ENCODE measurements at places on chromosomes 2 and 18.

- DNase-seq: peak; percentile 1
Measured at GRCh38 chr2:50492477-50492851, 539.5 kb downstream of the NRXN1 start.

DNA sequence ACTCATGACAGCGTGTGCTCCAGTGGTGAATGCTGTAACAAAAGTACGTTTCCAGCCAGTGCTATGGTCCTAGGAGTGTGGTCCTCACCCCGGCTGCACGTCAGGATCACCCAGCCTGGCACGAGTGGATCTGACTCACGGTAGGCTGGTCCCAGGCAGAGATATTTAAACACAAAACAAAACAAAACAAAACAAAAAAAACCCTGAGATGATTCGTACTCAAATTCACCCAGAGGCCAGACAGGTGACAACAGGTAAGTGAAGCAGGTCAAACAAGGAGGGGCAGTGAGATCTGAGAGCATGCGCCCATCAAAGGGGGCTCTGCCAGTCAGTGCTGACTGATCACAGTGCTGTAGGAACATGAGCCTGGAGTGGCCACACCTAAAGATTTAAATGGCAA, 43.2 kb downstream of the C2orf76 start:
- no peak for DNase-seq

- no peak for DNase-seq
Measured at GRCh38 chr2:158567208-158567607, 110.5 kb downstream of the PKP4 start.

GRCh38 chr18:55778788-55779690, 191.0 kb upstream of the TCF4 start:
- no peak for DNase-seq

DNA sequence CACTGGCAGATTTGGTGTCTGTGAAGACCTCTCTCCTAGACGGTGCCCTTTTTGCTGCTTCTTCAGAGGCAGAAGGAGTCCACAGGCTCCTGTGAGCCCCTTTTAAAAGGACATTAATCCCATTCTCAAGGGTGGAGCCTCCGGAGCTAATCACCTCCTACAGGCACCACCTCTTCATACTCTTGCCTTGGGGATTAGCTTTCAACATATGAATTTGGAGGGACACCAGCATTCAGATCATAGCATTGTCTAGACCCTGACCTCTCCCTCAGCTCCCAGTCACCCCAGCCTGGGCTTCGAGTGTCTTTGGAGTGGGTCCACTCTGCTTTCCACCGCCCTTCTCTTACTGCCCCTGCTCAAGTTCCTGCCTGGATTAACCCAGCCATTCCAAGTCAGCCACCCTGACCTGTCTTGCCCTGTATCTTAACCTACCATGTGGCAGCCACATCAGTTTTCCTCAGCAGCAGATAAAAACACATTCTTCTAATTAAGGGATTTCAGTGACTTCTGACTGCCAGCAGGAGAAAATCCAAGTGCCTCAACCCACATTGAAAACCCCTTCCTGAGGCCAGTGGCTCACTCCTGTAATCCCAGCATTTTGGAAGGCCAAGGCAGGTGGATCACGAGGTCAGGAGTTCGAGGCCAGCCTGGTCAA, 6.1 kb upstream of the NCL start:
- DNase-seq: no peak

DNA sequence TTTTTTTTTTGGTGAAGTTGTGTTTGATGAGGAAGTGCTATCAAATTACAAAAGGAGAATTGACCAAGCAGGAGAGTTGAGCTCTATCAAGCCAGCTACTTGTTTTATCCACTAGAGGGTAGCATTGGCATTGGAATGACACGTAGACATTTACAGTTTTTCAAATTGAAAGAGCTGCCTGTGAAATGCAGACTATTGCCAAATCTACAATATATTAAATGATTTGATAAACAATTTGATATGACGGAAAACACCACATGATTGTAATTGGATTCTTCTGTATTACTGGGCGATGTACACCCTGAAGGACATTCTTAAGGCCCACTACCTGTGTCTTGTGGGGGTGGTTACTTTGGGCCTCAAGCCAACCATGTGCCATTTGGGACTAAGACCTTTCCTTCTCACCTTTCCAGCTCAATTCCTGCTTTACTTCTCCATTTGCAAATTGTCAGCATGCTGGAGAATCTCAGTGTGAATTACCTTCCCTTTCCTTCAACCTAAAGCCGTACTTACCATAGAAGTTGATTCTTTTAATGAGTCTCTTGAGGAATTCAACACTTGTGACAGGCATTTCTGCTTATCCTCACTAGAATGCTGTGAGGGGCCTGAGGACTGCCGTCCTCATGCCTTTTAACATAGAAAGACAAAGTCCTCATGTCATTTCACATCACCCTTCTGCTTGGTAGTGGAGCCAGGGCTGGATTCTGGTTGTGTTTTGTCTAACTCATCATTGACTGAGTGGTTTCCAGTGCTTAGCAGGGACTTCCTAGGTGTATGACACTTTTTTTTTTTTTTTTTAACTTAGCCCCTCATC, 134.8 kb upstream of the THUMPD2 start:
- peak; percentile 67 for DNase-seq

DNA sequence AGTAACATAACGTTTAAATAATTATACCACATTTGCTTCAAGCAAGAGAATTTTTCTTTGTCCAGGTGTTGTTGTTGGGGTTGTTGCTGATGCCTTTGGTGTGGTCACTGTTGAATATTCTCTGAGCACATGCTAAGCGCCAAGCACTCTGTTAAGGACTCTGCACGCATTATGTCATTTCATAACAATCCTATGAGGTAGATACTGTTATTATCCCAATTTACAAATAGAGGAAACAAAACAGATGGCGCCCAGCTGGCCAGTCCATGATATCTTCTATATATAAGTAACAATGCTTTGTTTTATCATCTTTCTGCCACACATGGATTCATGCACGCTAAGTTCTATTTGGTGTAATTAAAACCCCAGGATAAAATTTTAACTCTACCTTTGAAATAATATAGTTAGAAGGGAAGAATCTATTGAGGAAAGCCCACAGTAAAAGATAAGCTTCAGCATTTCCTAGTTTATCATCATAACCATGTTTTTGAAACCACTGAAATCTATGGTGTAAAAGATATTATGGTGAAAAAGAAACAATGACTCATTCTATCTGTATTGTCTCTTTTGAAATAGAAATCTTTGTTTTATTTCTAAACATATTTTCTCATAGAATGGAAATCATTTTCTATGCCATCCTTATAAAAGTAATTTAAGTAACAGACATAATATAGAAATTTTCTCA, 199.7 kb downstream of the PID1 start:
- no peak for DNase-seq

DNA sequence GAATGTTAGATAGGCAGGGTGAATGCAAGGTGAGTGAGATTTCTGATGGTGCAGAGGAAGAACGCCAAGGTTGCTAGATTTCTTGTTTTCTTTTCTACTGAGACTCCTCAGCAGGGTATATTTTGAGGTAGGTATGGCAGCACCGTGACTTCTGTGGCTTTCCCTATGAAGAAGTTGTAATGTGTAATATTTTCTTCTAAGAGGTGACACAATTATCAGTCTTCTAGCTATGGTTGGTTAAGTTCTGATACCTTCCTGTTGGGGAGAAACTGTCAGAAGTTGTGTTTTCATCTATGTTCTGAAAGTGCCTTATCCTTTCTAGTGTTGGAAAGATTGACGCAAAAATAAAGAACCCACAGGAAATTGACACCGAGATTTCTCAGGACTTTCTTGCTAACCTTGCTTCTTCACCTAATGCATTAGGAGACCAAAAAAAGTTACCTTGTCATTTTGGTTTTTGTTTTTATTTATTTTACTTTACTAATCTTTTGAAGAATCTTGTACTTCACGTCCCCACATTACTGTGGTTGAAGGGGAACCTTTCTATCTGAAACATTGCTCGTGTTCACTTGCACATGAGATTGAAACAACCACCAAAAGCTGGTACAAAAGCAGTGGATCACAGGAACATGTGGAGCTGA, 11.9 kb downstream of the IL18R1 start:
- no peak for DNase-seq

Data from AG09309 (cell line).